ENCODE measurements at places on chromosomes 13 and 19. TPM values are rescaled to one million over a fixed set of nuclear protein-coding genes. Genes with fewer than 3 reads are reported as not detected.
A peak's percentile ranks its signal among the peaks of the same experiment; 100 is the strongest.

DNA sequence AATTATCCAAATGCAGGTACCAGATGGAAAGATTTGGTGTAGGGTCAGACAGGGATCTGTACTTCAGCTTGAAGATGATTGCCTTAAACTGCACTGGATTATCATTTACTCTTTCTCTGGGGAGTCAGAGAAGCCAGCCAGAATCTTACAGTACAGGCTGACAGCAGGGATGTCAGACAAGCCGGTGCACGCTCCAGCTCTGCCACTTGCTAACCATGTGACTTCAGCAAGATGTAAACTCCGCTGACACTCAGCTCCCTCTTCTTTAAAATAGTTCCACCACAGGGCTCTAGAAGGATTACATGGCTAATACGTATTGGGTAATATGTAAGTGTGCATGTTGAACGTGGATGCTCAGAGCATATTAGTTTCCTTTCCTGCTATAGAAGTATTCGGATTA lies 251.4 kb upstream of the MAB21L1 start:
- H3K4me3 ChIP-seq = no peak overlapping the region
- H3K27ac ChIP-seq = no peak overlapping the region
- no peaks in the 10 kb centered on the region for H3K36me3 ChIP-seq
- H3K4me1 ChIP-seq = peaks cover 3% of the 10 kb centered on the region
- H3K27me3 ChIP-seq = peaks cover 2% of the 10 kb centered on the region

- peaks cover 29% of the 10 kb centered on the region for H3K4me1 ChIP-seq
- H3K4me3 ChIP-seq = no peak overlapping the region
- H3K27ac ChIP-seq = no peak overlapping the region
- no peak for DNase-seq
- H3K27me3 ChIP-seq = peaks cover 8% of the 10 kb centered on the region
These were observed 84.0 kb downstream of the RGCC start for GRCh38 chr13:41541142-41541938.

- peaks cover 19% of the 10 kb centered on the region for H3K27me3 ChIP-seq
- no peaks in the 10 kb centered on the region for H3K36me3 ChIP-seq
- no peak overlapping the region for H3K27ac ChIP-seq
- no peak overlapping the region for H3K4me3 ChIP-seq
- no peaks in the 10 kb centered on the region for H3K4me1 ChIP-seq
These were observed 10.2 kb downstream of the ENOX1 start for GRCh38 chr13:43776501-43777079.

DNA sequence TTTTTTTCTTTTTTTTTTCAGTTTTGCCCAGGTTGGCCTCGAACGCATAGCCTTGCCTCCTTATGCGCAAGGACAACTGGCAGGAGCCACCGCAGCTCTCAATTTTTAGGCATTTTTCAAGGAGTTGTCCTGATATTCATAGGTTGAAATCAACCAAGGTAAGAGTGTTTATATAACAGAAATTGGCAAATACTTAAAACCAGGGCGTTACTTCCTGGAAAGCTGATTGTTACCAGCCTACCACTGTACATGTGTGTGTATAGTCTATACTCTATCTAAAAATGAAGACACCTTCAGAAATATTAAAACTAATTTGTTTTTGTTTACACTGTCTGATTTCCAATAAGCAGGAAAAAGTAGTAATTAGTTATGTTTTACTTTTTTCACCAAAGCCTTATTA lies 39.2 kb downstream of the GPC6 start:
- H3K27ac ChIP-seq = no peak overlapping the region
- H3K27me3 ChIP-seq = no peaks in the 10 kb centered on the region
- H3K4me3 ChIP-seq = no peak overlapping the region
- DNase-seq = no peak
- no peaks in the 10 kb centered on the region for H3K4me1 ChIP-seq

- DNase-seq = no peak
- H3K4me3 ChIP-seq = no peak overlapping the region
- peaks cover 3% of the 10 kb centered on the region for H3K27me3 ChIP-seq
- H3K36me3 ChIP-seq = no peaks in the 10 kb centered on the region
- H3K4me1 ChIP-seq = no peaks in the 10 kb centered on the region
- no peak overlapping the region for H3K27ac ChIP-seq
These were observed 236.2 kb upstream of the HTR2A start for GRCh38 chr13:47133011-47133445.

- no peaks in the 10 kb centered on the region for H3K4me1 ChIP-seq
- no peaks in the 10 kb centered on the region for H3K27me3 ChIP-seq
- H3K36me3 ChIP-seq = no peaks in the 10 kb centered on the region
- no peak for DNase-seq
These were observed 323.2 kb upstream of the MIR17HG start for GRCh38 chr13:91024157-91024792.

GRCh38 chr13:113770441-113770840 lies 11.4 kb downstream of the TMEM255B start:
- no peak overlapping the region for H3K4me3 ChIP-seq
- H3K27me3 ChIP-seq = no peaks in the 10 kb centered on the region
- DNase-seq = no peak
- H3K27ac ChIP-seq = no peak overlapping the region
- H3K4me1 ChIP-seq = peaks cover 4% of the 10 kb centered on the region

DNA sequence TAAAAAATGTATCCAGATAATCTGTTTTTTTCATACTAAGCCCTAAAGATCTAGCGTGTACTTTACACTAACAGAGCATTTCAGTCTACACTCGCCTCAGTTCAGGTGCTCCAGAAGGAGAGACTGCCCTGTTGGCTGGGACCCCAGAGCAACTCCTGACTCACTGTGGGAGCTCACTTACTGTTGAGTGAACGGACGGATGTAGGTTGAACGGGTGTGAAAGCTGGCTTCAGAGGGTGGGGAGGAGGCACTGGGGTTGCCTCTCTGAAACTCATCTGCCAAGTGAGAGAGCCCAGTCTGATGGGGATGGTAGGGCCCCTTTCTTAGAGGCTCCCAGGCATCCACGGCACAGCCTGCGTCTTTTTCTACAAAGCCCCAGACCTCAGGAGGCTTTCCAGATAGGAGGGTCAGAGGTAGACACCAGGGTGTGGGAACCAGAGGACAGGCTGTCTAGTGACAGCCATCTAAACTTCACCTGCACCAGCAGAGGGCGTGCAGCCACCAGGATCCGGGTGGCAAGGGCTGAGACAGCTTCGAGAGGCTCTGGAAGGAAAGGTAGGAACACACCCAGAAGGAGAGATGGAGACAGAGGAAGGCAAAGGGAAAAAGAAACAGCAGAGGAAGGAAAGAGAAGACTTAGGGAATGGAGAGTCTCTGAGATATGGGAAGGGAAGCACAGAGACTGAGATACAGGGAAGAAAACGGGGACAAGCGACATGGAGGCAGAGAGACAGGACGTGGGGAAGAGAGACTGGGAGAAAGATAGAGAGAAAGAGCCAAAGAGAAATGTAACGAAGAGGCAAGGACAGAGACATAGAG lies 3.7 kb downstream of the KASH5 start:
- H3K36me3 ChIP-seq = peaks cover 2% of the 10 kb centered on the region
- peak; percentile 94 for DNase-seq

- no peak overlapping the region for H3K27ac ChIP-seq
- H3K4me3 ChIP-seq = no peak overlapping the region
- peak; percentile 34 for DNase-seq
- H3K27me3 ChIP-seq = no peaks in the 10 kb centered on the region
- H3K4me1 ChIP-seq = no peaks in the 10 kb centered on the region
These were observed 181.4 kb downstream of the KCTD15 start for GRCh38 chr19:33977756-33978685.

DNA sequence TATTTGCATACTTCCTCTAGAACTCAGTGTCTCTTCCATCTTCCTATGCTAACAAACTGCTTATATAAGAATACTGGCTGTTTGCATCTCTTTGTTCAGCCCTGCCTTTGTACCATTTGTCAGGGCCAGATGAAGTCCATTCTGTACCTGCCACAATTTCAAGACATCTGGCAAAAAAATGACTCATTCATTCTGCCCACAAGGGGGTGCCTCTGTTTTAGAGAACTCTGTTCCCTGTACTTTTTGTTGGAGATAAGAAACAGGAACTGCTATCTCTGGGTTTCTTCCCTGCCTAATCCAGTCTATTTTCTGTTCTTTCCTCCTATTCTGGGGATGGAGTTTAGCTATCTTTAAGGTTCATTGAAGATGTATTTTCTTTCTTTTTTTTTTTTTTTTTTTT lies 23.0 kb downstream of the ZNF568 start:
- H3K36me3 ChIP-seq = peaks cover 46% of the 10 kb centered on the region
- no peak for DNase-seq
- H3K4me3 ChIP-seq = no peak overlapping the region
- no peaks in the 10 kb centered on the region for H3K27me3 ChIP-seq
- no peaks in the 10 kb centered on the region for H3K4me1 ChIP-seq

DNA sequence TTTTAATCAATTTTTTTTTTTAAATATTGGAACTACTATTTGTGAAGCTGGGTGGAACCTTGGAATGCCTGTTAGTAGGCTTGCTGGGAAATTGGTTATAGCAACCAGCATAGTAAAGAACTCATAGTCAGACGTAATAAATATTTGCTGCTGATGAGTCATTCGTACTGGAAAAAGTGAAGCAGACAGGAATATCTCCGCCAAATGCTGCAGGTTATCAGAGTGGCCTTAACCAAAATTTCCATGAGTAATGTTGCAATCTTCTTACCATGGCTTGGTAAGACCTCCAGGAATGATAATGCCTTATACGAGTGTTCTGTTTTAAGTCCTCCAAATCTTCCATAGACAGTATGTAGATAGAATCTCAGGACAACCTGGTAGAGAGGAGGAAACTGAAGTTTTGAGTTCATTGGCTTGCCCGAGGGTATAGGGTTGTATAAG lies 34.2 kb downstream of the MBNL2 start:
- peaks cover 58% of the 10 kb centered on the region for H3K4me1 ChIP-seq
- DNase-seq = peak; percentile 55
- peaks cover 13% of the 10 kb centered on the region for H3K36me3 ChIP-seq
- H3K4me3 ChIP-seq = peak overlapping the region; percentile 26

- peak; percentile 66 for DNase-seq
- peaks cover 76% of the 10 kb centered on the region for H3K27me3 ChIP-seq
These were observed 14.0 kb upstream of the GJA3 start for GRCh38 chr13:20174656-20175405.

GRCh38 chr19:392375-392970 lies 16.5 kb downstream of the C2CD4C start:
- peaks cover 4% of the 10 kb centered on the region for H3K27me3 ChIP-seq
- no peak for DNase-seq
- H3K4me3 ChIP-seq = no peak overlapping the region
- H3K4me1 ChIP-seq = peaks cover 3% of the 10 kb centered on the region
- peaks cover 13% of the 10 kb centered on the region for H3K36me3 ChIP-seq

DNA sequence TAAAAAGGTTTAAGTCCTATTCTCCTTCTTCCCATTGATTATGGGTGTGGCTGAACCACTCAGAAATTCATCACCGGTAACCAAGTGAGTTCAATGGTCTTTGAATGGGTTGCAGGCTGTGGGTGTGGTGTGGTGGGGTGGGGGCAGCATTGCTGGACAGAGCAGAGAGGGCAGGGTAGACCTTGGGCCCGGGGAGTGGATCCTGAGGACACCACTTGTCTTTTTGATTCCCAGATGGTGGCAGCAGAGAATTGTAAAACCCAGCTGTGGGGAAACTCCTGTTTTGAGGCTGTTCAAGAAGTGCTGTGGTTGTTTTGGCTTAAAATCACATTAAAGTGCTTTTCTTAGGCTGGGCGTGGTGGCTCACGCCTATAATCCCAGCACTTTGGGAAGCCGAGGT lies 45.8 kb upstream of the RGCC start:
- no peak overlapping the region for H3K4me3 ChIP-seq
- H3K36me3 ChIP-seq = no peaks in the 10 kb centered on the region
- no peak overlapping the region for H3K27ac ChIP-seq

- H3K36me3 ChIP-seq = peaks cover 6% of the 10 kb centered on the region
- H3K27ac ChIP-seq = peak overlapping the region; percentile 83
- no peak for DNase-seq
- H3K27me3 ChIP-seq = no peaks in the 10 kb centered on the region
- H3K4me3 ChIP-seq = peak overlapping the region; percentile 85
These were observed 2.6 kb downstream of the ZBTB7A start for GRCh38 chr19:4064149-4064495.

GRCh38 chr13:112616586-112617362 lies 28.8 kb upstream of the TUBGCP3 start:
- DNase-seq = peak; percentile 73
- H3K27ac ChIP-seq = no peak overlapping the region
- H3K4me3 ChIP-seq = no peak overlapping the region
- H3K27me3 ChIP-seq = peaks cover 13% of the 10 kb centered on the region
- H3K4me1 ChIP-seq = peaks cover 2% of the 10 kb centered on the region

GRCh38 chr13:93216122-93216521 lies 10.5 kb upstream of the GPC6 start:
- H3K4me3 ChIP-seq = no peak overlapping the region
- H3K4me1 ChIP-seq = no peaks in the 10 kb centered on the region
- H3K27ac ChIP-seq = no peak overlapping the region
- H3K27me3 ChIP-seq = no peaks in the 10 kb centered on the region

GRCh38 chr13:106087201-106087600 lies 448.3 kb downstream of the EFNB2 start:
- DNase-seq = no peak
- no peaks in the 10 kb centered on the region for H3K4me1 ChIP-seq
- no peaks in the 10 kb centered on the region for H3K36me3 ChIP-seq
- no peak overlapping the region for H3K27ac ChIP-seq

- peaks cover 3% of the 10 kb centered on the region for H3K36me3 ChIP-seq
- no peaks in the 10 kb centered on the region for H3K27me3 ChIP-seq
- H3K4me1 ChIP-seq = peaks cover 4% of the 10 kb centered on the region
- peak; percentile 80 for DNase-seq
- H3K27ac ChIP-seq = no peak overlapping the region
These were observed 11.4 kb downstream of the TPGS1 start for GRCh38 chr19:518598-519231.

DNA sequence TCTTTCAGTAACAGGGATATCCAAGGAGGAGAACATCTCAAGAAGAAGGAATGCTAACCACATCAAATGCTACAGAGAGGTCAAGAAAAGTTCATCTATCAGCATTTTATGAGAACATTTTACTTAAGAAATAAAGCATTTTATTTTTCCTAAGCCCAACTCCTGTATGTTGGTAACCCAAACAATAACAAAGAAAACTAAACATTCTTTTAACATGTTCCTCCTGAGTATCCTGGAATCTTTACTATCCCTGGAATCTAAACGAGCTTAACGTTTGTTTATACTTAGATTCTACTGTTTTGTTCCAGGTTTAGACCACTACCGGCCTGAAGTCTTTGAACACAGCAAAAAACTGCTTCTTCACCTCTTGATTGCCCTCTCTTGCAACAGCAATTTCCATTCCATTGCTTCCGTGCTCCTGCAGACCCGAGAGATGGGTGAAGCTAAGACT lies 89.7 kb downstream of the ZAR1L start:
- H3K4me1 ChIP-seq = peaks cover 2% of the 10 kb centered on the region
- no peak overlapping the region for H3K27ac ChIP-seq
- H3K36me3 ChIP-seq = peaks cover 4% of the 10 kb centered on the region
- no peak overlapping the region for H3K4me3 ChIP-seq
- H3K27me3 ChIP-seq = no peaks in the 10 kb centered on the region
- no peak for DNase-seq

- no peak overlapping the region for H3K27ac ChIP-seq
- H3K4me3 ChIP-seq = no peak overlapping the region
- peaks cover 45% of the 10 kb centered on the region for H3K27me3 ChIP-seq
- no peaks in the 10 kb centered on the region for H3K36me3 ChIP-seq
- no peak for DNase-seq
These were observed 2.0 kb downstream of the SLC8A2 start for GRCh38 chr19:47469719-47470118.

GRCh38 chr13:106701771-106702341 lies 133.9 kb upstream of the ARGLU1 start:
- H3K4me3 ChIP-seq = no peak overlapping the region
- H3K27ac ChIP-seq = no peak overlapping the region
- no peaks in the 10 kb centered on the region for H3K4me1 ChIP-seq
- DNase-seq = no peak

The UPF1 gene
- total RNA-seq = 110 TPM

The RFPL4AL1 gene
- not detected for total RNA-seq

The NCR1 gene
- not detected for total RNA-seq

The BAX gene
- total RNA-seq = 298 TPM

The TEX101 gene
- total RNA-seq = not detected

The CPB2 gene
- not detected for total RNA-seq

The ZNF723 gene
- not detected for total RNA-seq

The CEACAM6 gene
- not detected for total RNA-seq

The CELF5 gene
- 0.12 TPM for total RNA-seq
